ENCODE measurements at places on chromosomes 16 and 17.

DNA sequence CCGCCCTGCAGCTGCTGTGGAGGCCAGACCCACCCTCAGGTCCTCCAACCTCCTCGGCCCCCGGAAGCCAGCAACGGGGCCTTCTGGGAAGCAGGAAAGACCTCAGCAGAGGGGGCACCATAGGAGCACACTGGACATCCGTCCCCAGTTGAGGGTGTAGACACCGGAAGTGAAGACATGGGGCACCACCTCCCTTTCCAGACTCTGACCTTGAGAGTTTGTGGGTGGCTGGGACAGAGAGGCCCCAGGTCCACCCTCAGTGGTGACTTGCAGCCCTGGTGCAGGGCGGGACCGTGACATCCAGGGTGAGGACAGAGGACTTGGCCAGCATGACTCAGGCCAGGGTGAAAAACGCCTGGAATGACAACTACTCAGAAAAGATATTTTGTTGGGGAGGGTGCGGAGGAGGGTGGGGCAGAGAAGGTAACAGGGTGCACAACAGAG is 19.9 kb downstream of the CEP295NL start:
- DNase-seq = no peak

- no peak for DNase-seq
Observed at GRCh38 chr17:18974407-18975149, 22.6 kb downstream of the SLC5A10 start.

- no peak for DNase-seq
Observed at GRCh38 chr16:48627148-48627547, 17.2 kb upstream of the N4BP1 start.

GRCh38 chr17:75090871-75091854 is 3.4 kb downstream of the SLC16A5 start:
- no peak for DNase-seq

DNA sequence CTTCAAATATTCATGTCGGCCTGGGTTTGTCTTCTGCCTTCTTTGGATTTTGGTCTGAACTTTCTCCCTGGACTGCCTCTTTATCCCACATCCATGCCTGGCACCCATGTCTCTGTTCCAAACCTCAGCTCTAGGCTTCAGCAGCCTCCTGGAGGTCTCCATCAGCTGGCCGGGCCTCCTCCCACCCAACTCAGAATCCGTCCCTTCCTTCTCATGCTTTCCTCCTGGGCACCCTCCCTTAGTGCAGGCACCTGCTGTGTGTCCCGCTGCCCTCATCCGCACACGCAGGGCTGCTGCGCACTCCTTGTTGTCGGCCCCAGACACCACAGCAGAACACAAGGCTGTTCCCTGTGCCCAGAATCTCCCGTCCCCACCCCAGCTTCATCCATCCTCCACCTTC is 14.0 kb downstream of the LDHD start:
- DNase-seq = no peak

- DNase-seq = no peak
Observed at GRCh38 chr17:45018848-45019711, 32.4 kb downstream of the DCAKD start.

DNA sequence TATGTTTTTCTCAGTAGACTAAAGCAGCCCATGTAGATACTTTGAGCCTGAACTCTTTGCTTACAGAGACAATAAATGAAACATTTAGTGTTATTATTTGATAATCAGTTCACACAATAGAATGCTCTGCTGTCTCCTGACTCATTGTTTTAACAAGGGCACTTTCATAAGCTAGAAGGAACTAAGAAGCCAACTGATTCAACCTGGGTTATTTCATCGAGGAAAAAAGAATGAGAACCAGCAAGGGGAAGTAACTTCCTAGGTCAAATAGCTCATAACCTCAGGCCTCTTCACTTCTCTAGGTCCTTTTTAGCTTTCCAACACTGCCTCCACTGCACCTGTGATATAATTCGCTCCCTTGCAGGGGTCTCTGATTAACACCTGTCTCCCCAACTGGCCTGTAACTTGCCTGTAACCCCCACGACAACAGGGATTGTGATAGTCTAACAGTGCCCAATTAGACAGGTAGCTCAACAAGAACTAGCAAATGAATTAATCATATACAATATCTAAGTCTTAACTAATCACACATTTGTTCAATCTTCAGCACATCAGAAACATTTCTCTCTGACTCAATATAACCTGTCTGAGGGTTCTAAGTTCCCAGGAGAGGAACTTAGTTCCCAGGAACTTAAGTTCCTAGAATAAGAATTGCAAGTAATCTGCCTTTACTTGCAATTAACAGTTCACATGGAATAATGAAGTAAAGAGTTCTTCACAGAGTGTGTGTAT is 34.8 kb downstream of the RFFL start:
- DNase-seq = no peak

DNA sequence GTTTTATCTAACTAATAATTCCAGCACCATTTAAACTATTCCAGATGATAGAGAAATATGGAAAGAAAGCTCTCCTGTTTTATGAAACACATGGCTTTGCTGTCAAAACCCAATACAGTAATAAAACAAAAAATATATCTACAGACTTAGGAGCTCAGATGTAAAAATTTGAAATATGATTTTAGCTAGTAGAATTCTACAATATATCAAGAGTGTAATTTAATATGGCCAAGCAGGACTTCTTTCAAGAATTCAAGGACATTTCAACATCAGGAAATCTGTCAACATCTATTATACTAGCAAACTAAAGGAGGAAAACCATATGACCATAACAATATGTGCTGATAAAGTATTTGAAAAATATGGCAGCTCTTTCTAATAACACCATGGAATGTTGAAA is 57.5 kb downstream of the CCDC182 start:
- DNase-seq = no peak
